ENCODE measurements at places on chromosomes 2 and 18.
A peak's percentile ranks its signal among the peaks of the same experiment; 100 is the strongest.

- no peak for DNase-seq
Measured at GRCh38 chr2:143226714-143227541, 97.7 kb downstream of the ARHGAP15 start.

GRCh38 chr2:101264360-101264939 is 11.8 kb downstream of the CNOT11 start:
- DNase-seq = no peak

DNA sequence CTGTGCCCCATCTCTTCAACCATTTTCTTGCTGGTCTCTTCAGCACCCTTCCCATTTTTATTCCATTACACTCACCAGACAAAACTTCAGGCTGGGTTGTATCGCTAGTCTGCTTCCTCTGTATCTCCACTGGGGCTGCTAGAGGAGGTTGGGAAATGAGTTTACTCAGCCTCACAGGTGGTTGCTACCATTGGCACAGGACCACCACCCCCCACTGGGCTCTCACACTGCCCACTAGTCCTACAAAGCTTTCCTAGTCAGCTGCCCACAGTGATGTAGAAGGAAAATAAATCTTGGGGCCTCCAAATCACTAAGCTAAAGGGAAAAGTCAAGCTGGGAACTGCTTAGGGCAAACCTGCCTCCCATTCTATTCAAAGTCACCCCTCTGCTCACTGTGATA is 12.3 kb upstream of the IL1B start:
- DNase-seq = no peak

DNA sequence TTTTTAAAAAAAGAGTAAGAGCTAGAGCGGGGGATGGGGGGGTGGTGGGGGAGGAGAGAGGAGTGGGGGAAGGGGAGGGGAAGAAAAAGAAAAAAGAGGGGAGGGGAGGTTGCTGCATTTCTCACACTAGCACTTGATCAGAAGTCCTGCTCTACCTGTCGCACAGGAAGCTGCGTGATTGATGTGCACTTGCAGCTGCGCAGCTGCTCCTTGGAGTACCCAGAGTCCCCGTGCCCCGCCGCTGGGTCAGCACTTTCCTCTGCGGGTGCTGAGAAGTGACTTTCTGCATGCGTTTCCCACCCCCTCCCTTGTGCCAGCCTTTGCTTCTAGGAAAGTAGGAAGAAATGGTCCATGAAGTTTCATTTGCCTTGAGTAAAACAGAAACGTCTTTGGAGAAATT is 297.3 kb downstream of the ETAA1 start:
- DNase-seq = no peak

- no peak for DNase-seq
Measured at GRCh38 chr2:10550206-10551001, 102.3 kb upstream of the ODC1 start.

DNA sequence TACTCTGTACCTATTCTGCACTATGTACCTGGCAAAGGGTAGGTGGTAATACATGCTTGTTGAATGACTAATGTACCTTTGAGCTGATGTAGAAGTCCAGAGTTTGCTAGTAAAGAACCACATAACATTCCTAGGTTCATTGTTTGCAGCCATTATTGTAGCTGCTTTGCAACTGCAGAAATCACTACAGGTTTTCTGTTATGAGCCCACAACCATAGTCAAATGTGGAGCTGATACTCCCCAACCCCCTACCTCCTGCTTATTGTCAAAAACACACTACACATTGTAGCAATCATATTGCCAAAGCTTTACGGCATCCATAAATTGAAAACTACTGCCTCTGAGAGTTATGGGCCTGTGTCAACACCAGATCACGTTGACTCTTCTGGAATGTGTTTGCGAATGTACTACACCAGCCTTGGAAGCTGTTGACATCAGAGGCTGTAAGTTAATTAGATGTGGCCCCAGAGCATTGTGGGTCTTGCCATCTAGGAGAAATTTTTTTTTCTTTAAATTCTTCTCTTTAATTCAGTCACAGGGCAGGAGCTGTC is 187.0 kb downstream of the AGPS start:
- DNase-seq = no peak

DNA sequence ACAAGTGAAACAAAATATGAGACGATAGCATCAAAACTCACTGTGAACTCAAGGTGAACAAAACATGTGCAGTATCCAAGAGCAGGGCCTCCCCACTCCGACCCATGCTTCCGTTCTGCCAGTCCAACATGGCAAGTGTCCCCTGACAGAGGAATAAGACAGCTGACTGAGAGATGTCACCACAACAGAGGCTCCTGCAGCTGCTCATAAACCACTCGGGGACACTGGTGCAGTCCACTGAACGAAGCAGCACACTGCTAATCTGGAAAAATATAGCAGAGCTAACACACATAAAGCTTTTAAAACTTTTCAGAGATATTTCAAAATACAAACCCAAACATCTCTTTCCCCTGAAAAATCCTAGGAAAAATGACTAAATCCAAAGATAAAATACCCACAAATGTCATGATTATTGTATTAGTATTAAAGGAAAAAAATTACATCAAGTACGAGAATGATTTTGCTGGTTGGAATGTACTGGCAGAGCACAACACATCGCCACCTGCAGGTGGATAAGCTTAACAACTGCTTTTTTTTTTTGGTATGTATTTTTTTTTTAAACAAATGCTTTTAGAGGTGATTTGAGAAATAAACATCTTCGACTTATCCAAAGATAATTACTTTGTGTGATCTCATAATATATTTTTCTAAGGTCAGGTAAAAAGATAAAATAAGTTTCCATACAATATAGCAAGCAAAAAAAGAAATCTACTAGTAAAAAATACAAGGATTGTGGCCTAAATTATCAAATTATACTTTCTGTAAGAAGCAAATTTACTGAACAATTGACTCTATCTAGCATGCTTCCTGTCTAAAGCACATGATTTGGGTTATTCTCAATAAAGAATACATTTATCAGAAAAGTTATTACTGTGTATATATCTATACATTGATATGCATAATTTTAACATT is 18.6 kb downstream of the THADA start:
- peak; percentile 62 for DNase-seq

DNA sequence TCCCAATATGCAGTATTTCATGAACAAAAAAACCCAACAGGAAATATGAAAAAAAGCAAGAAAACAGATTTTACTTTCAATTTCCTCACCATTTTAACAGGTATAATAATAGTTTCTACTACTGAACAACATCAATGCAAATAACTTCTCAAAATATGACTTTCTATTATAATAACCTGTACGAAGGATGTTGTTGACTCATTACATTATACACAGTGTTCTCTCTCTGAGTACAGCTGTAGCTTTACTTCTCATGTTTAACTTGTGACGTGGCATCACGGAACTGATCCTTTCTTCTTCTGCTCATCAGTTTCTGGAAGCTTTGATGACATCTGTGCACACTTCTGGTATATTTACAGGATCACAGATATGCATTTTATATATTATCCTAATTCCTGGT is 40.0 kb downstream of the FAM228A start:
- no peak for DNase-seq

- no peak for DNase-seq
Measured at GRCh38 chr2:152674334-152674733, 42.9 kb downstream of the PRPF40A start.

DNA sequence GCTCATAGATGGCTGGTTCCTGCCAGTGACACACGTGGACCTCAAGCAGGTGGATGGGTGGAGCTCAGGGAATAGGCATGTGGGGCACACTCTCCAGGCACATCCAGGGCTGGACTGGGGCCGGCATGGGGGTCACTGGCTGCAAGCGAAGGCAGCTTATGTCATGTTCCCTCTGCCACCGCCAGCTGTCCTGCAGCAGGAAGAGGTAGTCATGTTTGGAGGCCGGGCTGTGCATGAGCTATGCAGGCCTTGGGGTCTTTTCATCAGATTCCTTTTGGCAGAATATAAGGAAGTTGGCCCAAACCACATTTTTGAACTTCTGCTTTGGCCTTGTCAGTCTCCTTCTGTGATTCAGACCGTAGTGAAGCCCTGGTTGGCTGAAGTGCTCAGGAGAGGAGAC is 61.5 kb downstream of the AGAP1 start:
- DNase-seq = peak; percentile 84

DNA sequence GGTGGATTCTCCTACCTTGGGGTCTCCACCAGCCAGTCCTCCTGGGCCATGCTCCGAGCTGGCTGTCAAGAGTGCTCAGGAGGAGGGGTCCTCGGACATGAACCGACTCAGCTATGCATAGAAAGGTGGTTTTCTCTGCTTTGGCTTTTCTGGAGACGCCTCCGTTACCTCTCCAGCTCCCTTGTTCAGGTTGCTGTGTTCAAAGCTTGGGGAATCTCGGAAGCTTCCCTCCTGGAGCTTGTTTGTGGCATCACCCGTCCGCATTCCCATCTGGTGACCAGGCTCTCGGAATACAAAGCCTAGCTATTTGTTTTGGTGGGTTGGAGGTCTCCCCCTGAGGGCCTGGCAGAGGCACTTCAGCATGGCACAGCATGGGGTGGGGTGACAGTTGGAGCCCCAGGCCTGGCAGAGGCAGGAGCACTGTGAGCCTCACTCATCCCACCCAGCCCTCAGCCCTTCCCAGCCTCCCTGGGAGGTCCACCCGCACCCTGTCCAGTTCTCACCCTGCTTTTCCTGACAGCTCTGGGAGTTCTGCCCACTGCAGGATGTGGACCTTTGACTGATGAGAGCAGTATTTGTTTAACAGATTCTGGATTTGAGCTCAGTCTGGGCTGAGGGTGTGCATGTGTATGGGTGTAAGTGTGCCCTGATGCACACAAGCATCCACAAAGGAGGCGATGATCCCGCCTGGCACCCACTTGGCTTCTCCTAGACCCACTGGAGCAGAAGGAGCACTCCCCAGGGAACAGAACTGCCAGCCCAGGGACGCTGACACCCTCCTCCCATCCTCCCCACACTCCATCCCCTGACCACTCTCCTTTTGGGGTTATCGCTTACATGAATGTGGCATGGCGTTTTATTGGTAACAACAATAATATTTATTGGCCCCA is 107.3 kb upstream of the HS6ST1 start:
- DNase-seq = no peak

DNA sequence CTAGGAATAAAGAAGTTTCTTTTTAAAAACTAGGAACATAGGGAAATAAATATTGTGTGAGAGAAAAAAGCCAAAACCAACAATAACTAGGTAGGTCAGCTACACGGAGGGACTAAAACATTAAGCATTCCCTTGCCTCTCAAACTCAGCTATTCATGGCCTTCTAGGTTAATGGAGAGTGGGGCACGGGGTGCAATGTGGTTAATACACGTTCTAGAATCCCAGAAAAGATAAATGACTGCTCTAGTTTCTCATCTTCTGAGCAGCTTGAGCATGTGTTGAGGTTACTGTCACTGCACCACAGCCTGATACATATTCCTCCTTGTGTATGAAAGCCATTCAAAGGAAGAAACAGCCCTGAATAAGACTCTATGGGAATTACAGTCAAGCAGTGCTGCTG is 31.4 kb downstream of the SLC8A1 start:
- no peak for DNase-seq

All from MV-4-11 (cell line).